Hepatocyte (in vitro differentiated cells): ENCODE measurements at places on chromosomes 4 and X. TPM values are rescaled to one million over a fixed set of nuclear protein-coding genes. Genes with fewer than 3 reads are reported as not detected.

DNA sequence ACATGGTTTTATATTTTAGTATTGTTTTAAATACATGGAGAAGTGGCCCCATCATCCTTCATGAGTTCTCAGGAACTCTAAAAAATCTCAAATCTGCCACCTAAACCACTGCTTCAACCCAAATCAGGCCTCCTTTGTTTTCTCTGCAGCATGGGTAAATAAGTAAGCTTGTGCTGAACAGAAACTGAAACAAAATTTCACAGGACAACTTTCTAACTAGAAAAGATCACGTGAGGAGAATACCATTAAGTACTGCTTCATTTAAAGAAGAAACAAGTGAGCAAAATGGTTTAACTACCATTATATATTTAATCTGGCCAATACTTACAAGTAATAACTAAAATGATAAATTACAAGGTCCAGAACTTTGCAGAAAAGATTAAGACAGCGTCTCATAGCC lies 2.5 kb downstream of the ARAP2 start:
- no peak for DNase-seq
- H3K27me3 ChIP-seq = no peaks in the 10 kb centered on the region
- H3K4me3 ChIP-seq = no peak overlapping the region
- no peaks in the 10 kb centered on the region for H3K4me1 ChIP-seq
- no peaks in the 10 kb centered on the region for H3K36me3 ChIP-seq

DNA sequence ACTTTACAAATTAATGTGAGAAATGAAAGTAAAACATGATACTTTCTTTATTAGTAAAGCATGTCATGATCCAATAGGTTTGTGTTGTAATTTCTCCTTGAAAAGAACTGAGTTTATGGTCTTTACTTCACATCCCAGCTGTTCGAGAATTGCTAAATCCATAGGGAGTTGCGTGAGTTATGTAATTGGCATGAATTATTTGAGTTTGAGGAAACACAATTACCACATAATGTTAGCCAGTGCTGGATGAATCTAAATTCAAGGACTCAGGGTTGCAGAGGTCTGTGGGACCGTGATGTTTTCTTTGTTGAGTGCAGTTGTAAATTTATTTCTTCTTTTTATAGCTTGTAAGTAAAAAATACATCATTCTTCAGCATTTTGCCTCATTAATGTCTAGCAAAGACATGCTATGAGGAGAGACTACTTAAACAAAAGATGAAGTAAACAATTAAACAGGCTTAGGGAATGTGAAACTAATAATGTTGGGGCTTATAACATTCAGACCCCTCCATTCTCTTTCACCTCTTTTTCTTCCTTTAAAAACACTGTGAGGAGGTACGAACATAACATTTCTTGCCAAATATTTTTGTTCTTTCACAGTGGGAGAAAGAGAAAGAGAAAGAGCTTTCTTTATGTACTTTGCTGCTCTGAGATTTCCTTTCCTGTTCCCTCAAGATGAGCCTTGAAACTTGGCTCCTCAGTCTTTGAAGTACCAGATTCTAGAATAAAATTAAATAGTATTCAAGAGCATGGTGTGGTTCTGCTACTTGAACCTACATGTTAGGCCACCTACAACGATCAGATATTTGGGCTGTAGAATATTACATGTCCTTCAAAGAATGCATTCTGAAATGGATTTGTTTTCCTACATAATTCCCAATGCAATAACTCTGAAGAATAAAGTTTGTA lies 159.6 kb upstream of the ANK2 start:
- no peaks in the 10 kb centered on the region for H3K4me1 ChIP-seq
- no peak overlapping the region for H3K4me3 ChIP-seq
- no peak overlapping the region for H3K27ac ChIP-seq
- no peaks in the 10 kb centered on the region for H3K27me3 ChIP-seq
- H3K36me3 ChIP-seq = no peaks in the 10 kb centered on the region
- no peak for DNase-seq

- H3K27ac ChIP-seq = no peak overlapping the region
- no peaks in the 10 kb centered on the region for H3K36me3 ChIP-seq
- H3K27me3 ChIP-seq = no peaks in the 10 kb centered on the region
- H3K4me3 ChIP-seq = no peak overlapping the region
- DNase-seq = no peak
- no peaks in the 10 kb centered on the region for H3K4me1 ChIP-seq
These were observed 878.7 kb upstream of the TENM3 start for GRCh38 chr4:181364504-181364903.

Gene PGRMC1
- polyA plus RNA-seq = 152 and 163 TPM in 2 replicates

Gene BRS3
- not detected in 2 replicates for polyA plus RNA-seq

DNA sequence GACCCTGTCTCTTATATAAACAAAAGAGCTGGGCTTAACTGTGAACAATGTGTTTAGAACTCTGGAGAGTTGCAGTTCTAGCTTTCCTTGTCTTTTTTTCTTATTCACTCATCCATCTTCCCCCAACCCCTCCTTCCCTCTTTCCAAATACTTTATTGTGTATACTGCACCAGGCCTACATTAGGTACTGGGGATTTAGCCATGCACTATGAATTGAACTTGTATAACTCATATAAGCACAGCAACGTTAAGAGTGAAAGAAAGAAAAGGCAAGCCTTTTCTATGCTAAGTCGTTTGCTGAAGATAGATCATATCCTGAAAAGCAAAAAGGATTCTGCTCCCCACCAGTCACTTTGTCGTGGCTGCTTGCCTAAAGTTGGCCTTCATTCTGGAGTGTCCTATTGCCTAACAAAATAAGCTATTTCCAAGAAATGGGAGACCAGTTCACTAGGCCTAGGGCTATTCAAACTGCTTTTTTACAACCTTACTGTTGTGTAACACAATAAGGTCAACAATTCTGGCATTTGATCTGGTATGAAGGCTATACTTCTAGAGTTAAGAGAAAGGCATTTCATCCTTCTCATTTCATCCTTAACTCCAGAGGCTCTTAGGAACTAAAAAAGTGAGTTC lies 32.2 kb downstream of the CCNI start:
- H3K27ac ChIP-seq = peak overlapping the region; percentile 63
- no peaks in the 10 kb centered on the region for H3K27me3 ChIP-seq
- no peak overlapping the region for H3K4me3 ChIP-seq
- H3K4me1 ChIP-seq = peaks cover 13% of the 10 kb centered on the region
- H3K36me3 ChIP-seq = no peaks in the 10 kb centered on the region

DNA sequence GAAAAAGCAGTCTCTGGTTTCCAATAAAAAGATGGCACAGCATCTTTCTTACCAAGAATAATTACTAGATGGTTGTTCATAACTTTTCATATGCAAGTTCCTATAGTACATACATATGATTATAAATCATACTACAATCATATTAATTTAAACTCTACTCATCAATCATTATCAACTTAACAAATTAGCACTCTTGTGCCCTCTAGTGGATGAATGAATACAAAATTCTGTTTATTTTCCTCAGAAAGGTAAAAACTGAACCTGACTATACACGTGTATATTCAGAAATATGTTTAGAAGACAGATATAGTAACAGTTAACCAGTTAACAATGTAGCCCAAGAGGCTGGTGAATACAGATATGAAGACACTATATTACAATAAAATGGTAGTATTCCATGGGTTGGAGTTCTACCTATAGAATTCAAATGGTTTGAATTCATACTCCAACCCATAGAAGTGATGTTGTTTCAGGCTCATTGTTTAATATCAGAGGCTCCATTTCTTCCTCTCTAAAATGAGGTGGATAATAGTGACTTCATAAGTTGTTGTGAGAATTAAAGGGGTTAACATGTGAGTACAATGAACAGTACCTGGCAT lies 100.0 kb downstream of the ADAMTS3 start:
- DNase-seq = peak; percentile 60
- no peaks in the 10 kb centered on the region for H3K36me3 ChIP-seq
- H3K27ac ChIP-seq = no peak overlapping the region
- H3K4me1 ChIP-seq = no peaks in the 10 kb centered on the region
- no peak overlapping the region for H3K4me3 ChIP-seq

- H3K27ac ChIP-seq = peak overlapping the region; percentile 86
- peak; percentile 65 for DNase-seq
- H3K4me3 ChIP-seq = peak overlapping the region; percentile 38
- H3K36me3 ChIP-seq = no peaks in the 10 kb centered on the region
These were observed 213.1 kb upstream of the MID1 start for GRCh38 chrX:10833299-10834169.

DNA sequence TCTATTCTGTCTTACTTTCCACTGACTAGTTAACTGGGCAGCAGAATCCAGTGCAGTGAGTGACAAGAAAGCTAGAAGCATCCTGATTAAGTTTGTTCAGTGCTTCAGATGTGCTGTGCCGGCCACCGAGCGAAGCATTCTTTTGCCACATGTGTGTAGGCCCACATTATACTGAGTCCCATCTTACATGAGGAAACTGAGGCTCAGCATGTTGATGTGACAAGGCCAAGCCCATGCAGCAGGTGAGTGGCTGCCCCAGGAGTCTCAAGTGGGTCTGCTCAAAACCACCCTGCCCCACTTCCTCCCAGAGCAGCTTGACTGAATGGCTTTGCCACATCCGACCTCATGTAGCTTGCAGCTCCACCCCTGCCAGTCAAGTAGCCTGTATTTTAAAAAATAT lies 50.5 kb downstream of the RHOH start:
- no peaks in the 10 kb centered on the region for H3K27me3 ChIP-seq
- peaks cover 3% of the 10 kb centered on the region for H3K4me1 ChIP-seq
- no peak for DNase-seq
- no peak overlapping the region for H3K27ac ChIP-seq
- no peaks in the 10 kb centered on the region for H3K36me3 ChIP-seq
- H3K4me3 ChIP-seq = no peak overlapping the region

Gene BMP3
- polyA plus RNA-seq = 2.6 and 2.9 TPM in 2 replicates

DNA sequence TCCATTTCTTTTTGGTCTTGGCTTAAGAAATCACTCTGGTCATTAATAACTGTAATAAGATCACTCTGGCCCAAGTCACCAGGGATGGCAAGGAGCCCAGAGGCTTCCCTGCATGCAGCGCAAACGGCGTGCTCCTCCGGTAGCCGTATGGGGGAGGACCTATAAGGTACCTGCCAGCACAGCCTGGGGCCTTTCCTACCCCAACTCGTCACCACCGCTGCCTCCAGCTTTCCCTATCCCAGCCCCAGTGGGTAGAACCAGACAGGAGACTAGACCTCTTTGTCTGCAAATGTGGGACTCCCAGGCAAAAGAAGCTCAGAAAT lies 25.9 kb downstream of the HAND2 start:
- no peak for DNase-seq
- H3K27me3 ChIP-seq = peaks cover 96% of the 10 kb centered on the region
- H3K27ac ChIP-seq = no peak overlapping the region
- H3K4me1 ChIP-seq = peaks cover 7% of the 10 kb centered on the region
- no peaks in the 10 kb centered on the region for H3K36me3 ChIP-seq

DNA sequence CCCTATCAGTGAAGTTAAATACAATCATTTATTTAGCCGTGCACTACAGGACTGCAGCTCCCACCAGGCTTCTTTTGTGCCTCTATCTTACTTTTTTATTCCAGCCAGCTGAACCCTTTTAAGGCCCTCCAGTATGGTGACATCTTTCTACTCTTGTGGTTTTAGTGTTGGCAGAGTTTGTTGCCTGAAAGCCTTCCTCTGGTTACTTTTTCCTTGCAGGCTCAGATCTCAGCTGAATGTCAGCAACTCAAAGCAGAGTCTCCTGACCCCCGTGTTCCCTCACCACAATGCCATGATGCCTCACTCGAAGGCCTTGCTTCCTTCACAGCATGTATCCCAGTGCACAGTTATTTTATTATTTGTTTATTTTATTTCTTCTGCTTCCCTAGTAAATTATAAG lies 818.9 kb upstream of the LCORL start:
- H3K36me3 ChIP-seq = no peaks in the 10 kb centered on the region
- no peak overlapping the region for H3K27ac ChIP-seq
- DNase-seq = no peak
- H3K27me3 ChIP-seq = no peaks in the 10 kb centered on the region
- H3K4me1 ChIP-seq = no peaks in the 10 kb centered on the region

- no peaks in the 10 kb centered on the region for H3K27me3 ChIP-seq
- no peak for DNase-seq
- no peak overlapping the region for H3K4me3 ChIP-seq
- H3K36me3 ChIP-seq = no peaks in the 10 kb centered on the region
- H3K4me1 ChIP-seq = no peaks in the 10 kb centered on the region
These were observed 80.2 kb upstream of the MAMLD1 start for GRCh38 chrX:150282953-150283352.

Gene ALPK1
- polyA plus RNA-seq = 6.2 and 7.1 TPM in 2 replicates

- H3K27me3 ChIP-seq = no peaks in the 10 kb centered on the region
- H3K4me1 ChIP-seq = no peaks in the 10 kb centered on the region
- H3K36me3 ChIP-seq = no peaks in the 10 kb centered on the region
- H3K27ac ChIP-seq = no peak overlapping the region
These were observed 43.5 kb downstream of the CLOCK start for GRCh38 chr4:55503169-55503568.

DNA sequence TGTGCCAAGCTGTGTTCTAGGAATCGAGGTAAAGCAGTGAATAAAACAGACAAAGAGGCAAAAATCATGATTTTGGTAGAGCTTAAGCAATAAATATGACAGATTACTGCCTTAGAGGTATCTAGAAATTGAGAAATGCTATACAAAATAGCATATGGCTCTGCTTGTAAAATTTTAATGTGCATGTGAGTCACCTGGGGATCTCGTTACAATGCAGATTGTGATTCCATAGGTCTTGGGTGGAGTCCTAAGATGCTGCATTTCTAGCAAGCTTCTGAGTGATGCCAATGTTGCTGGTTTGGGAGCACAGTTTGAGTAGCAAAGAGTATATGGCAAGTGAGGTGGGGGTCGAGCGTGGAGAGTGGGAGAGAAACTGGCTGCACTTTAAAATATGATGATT lies 697.3 kb upstream of the MAGEB2 start:
- H3K27me3 ChIP-seq = no peaks in the 10 kb centered on the region
- no peak for DNase-seq

Gene ENOPH1
- 27.4 and 35.9 TPM in 2 replicates for polyA plus RNA-seq

Gene GUCY1B1
- polyA plus RNA-seq = 6.2 and 8.6 TPM in 2 replicates

Gene CXCL10
- polyA plus RNA-seq = 3.3 and 7.4 TPM in 2 replicates

DNA sequence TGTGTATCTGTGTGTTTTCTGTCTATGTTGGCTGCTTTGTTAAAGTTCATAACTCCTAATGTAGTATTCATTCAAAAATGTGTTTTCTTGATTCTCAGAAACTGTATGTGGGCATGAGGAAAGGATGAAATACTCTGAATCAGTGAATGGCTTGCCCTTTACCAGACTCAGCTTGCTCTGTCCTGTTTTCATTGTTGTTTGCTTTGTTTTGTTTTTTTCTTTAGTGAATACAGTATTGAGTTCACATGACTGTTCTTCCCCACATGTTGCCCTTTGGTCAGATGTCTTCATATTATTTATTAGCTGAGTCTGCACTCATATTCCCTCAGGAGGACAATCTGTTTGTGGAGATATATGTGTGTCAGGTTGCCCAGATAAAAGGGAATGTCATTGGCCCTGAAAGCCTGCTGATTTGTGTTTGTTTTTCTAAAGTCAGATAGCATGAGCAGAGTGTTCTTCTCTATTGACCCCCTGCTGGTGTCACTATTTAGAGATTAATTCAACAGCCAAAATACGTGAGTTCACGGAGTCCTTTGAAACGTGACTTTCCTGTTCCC lies 1184.4 kb downstream of the RPA4 start:
- peak overlapping the region; percentile 73 for H3K27ac ChIP-seq
- peak; percentile 8 for DNase-seq
- no peak overlapping the region for H3K4me3 ChIP-seq
- no peaks in the 10 kb centered on the region for H3K36me3 ChIP-seq
- no peaks in the 10 kb centered on the region for H3K27me3 ChIP-seq
- no peaks in the 10 kb centered on the region for H3K4me1 ChIP-seq
